ENCODE measurements at places on chromosomes 2 and 18.

GRCh38 chr2:118678985-118679384, 168.5 kb downstream of the EN1 start:
- DNase-seq, result no peak

DNA sequence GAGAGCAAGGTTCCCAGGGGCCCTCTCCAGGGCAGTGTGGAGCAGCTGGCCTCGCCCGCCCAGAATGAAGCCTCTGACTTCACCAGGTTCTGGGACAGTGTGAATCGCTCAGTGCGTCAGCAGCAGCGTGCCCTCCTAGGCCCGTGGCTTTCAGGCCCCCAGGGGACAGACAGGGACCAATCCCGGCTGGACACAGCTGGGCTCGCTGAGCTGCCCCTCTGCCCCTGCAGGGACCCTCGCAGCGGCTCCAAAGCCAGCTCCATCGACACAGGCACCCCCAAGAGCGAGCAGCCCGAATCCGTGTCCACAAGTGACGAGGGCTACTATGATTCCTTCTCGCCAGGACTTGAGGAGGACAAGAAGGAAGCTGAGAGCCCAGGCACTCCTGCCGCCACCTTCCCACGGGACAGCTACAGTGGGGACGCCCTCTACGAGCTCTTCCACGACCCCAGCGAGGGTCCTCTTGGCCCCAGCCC, 7.6 kb downstream of the AMER3 start:
- DNase-seq, result no peak

- no peak for DNase-seq
Measured at GRCh38 chr2:86308984-86309695, 28.3 kb downstream of the REEP1 start.

- DNase-seq, result no peak
Measured at GRCh38 chr2:98634406-98635092, 26.2 kb downstream of the UNC50 start.

All from NCI-H1417 treated with DMSO at 0.1 percent for 48 hours (cell line).